Activated naive CD8-positive, alpha-beta T cell treated with anti-CD3 and anti-CD28 coated beads, Interleukin-2, amount 10 ng/mL, durations not matched to agents 7 days and 5 days (primary cell): ENCODE measurements at places on chromosomes 13 and 19.
A peak's percentile ranks its signal among the peaks of the same experiment; 100 is the strongest.

GRCh38 chr13:40564342-40565001 is 102.0 kb downstream of the FOXO1 start:
- no peaks in the 10 kb centered on the region for H3K27me3 ChIP-seq
- peaks cover 52% of the 10 kb centered on the region for H3K4me1 ChIP-seq
- H3K27ac ChIP-seq: no peak overlapping the region
- H3K36me3 ChIP-seq: peaks cover 23% of the 10 kb centered on the region
- DNase-seq: no peak

DNA sequence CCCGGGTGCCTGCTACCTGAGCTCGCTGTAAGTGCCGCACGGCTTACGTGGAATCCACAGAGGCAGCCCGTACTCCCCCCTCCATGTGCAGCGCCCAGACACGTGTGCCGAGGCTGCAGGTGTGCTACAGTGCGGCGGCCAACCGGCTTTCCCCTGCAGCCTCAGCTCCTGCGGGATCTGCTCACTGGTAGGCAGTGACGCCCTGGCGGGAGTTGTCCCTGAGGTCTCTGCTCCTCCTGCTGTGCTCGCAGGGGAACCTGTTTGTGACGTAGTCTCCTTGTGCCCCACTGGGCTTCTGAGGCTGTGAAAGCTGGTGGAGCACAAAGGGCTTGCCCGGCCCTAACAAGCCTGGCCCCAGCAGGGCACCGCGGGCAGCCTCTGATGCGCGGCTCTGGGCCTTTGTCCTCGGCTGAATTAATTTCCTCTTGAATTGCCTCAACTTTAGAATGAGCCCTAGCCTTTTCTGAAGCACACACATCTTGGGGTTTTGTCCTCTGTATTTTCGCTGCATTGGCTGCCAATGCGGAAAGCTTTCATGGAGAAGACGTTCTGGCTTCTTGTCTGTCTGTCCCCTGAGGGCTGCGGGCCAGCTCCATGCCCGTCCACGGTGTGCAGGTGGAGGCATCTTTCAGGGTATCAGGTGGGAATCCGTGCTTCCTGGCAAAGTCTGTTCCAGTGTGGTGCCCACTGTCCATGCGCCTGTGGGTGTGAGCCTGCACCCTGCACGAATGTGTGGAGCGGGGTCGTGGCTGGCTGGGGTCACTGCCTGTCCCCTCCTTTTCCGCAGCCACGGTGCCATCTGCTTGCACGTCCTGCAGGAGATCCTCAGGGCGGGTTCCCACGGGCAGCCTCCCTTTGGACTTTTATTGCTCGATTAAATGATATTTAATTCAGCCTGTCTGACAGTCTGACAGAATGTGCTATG is 77.3 kb upstream of the MCF2L start:
- H3K4me1 ChIP-seq: no peaks in the 10 kb centered on the region
- peaks cover 30% of the 10 kb centered on the region for H3K27me3 ChIP-seq

GRCh38 chr13:112756081-112756480 is 66.2 kb downstream of the ATP11A start:
- no peaks in the 10 kb centered on the region for H3K27me3 ChIP-seq
- no peak for DNase-seq

GRCh38 chr19:47239610-47240296 is 8.8 kb upstream of the BBC3 start:
- no peak overlapping the region for H3K27ac ChIP-seq
- H3K27me3 ChIP-seq: peaks cover 8% of the 10 kb centered on the region
- H3K4me3 ChIP-seq: peak overlapping the region; percentile 36
- peaks cover 19% of the 10 kb centered on the region for H3K4me1 ChIP-seq
- no peaks in the 10 kb centered on the region for H3K36me3 ChIP-seq

DNA sequence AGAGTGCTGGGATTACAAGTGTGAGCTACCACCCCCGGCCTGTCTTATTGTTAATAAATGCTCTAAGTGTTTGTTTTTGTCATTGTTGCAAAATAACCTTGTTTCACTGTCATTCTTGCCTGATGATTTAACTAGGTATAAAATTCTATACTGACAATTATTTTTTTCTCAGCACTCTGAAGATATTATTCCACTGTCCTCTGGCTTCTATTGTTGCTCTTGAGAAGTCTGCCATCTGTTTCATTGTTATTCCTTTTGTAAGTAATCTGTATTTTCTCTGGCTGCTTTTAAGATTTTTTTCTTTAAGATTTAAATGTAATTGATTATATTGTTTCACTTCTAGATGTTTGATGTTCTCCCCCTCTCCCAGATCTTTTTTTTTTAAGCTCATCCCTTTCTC is 17.6 kb downstream of the ZNF420 start:
- no peak overlapping the region for H3K4me3 ChIP-seq
- H3K27ac ChIP-seq: no peak overlapping the region
- H3K4me1 ChIP-seq: no peaks in the 10 kb centered on the region
- no peaks in the 10 kb centered on the region for H3K27me3 ChIP-seq
- peaks cover 87% of the 10 kb centered on the region for H3K36me3 ChIP-seq

DNA sequence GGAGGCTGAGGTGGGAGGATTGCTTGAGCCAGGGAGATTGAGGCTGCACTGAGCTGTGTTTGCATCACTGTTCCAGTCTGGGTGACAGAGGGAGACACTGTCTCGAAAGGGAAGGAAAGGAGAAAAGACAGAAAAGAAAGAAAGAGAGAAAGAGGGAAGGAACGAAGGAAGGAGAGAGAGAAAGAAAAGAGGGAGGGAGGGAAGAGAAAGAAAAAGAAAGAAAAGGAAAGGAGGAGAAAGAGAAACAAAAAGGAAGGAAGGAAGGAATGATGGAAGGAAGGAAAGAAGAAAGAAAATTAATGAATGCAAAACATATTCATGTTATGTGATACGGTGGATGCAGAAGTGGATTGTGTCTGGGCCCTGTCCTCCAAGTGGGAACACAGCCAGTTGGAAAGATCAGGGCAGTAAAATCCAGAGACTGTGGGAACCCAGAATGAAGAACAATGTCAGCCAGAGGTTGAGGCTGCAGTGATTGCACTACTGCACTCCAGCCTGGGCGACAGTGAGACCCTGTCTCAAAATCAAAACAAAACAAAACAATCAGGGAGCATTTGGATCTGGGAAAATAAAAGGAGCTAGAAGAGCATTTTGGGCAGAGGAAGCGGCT is 6.2 kb downstream of the PHLDB3 start:
- H3K4me1 ChIP-seq: peaks cover 8% of the 10 kb centered on the region
- H3K4me3 ChIP-seq: no peak overlapping the region
- no peaks in the 10 kb centered on the region for H3K27me3 ChIP-seq
- H3K36me3 ChIP-seq: peaks cover 9% of the 10 kb centered on the region
- H3K27ac ChIP-seq: no peak overlapping the region

- peak overlapping the region; percentile 96 for H3K27ac ChIP-seq
- H3K4me1 ChIP-seq: peaks cover 23% of the 10 kb centered on the region
- H3K36me3 ChIP-seq: peaks cover 7% of the 10 kb centered on the region
- peak overlapping the region; percentile 85 for H3K4me3 ChIP-seq
Measured at GRCh38 chr13:33541456-33541855, 255.9 kb upstream of the STARD13 start.

DNA sequence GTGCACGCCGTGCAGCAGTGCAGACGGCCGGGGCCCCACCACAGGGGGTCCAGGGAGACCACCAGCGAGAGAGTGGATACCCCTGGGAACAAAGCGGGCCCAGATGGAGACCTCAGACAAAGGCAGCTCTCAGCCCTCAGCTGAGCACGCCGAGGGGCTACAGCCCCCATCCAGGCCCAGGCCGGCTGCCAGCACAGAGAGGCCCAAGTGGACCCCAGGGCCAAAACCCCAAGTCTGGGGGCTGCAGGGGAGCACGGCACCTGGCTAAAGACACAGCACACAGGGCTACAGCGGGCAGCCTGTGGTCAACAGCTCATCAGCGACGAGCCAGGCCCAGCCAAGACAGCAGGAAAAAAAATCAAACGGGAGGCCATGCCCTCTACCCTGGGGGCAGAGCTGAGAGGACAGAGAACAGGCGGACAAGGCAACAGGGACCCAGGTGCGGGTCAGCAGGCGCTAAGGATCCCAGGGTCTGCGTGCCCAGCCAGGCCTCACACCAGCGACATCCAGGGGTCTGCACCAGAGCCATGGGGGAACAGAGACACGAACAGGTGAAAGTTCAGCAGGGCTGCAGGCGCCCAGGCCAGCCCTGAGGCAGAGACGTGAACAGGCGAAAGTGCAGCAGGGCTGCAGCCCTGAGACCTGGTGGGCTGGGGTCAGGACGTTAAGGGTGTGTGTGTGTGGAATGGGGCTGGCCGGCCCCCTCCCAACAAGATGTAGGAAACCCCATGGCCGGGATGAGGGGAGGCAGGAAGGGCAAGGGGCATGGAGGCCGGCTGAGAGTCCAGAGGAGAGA is 34.3 kb downstream of the RASA3 start:
- DNase-seq: peak; percentile 18
- no peaks in the 10 kb centered on the region for H3K27me3 ChIP-seq
- H3K4me3 ChIP-seq: no peak overlapping the region
- peaks cover 9% of the 10 kb centered on the region for H3K4me1 ChIP-seq
- H3K27ac ChIP-seq: peak overlapping the region; percentile 51
- H3K36me3 ChIP-seq: peaks cover 22% of the 10 kb centered on the region

GRCh38 chr19:58531034-58531840 is 11.6 kb upstream of the ZBTB45 start:
- peaks cover 2% of the 10 kb centered on the region for H3K27me3 ChIP-seq
- no peaks in the 10 kb centered on the region for H3K36me3 ChIP-seq

DNA sequence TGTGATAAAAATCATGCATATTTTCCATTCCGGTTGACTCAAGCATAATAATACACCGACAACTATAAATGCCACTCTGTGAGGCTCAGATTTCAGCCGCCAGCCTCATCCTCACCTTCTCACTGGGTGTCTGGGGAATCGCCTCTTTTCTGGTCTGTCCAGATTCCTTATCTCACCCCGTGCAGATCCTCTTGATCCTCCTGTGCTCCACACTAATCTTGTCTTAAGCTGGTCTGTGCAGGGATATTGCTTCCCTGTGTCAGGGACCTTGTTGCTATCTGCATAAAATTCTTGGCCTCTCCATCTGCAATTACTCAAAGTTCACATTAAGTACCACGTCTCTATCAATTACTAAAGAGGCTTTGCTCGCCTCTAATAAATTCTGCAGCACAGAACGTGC is 116.6 kb upstream of the SPACA7 start:
- DNase-seq: no peak
- peaks cover 4% of the 10 kb centered on the region for H3K27me3 ChIP-seq
- H3K4me3 ChIP-seq: no peak overlapping the region
- H3K36me3 ChIP-seq: no peaks in the 10 kb centered on the region

DNA sequence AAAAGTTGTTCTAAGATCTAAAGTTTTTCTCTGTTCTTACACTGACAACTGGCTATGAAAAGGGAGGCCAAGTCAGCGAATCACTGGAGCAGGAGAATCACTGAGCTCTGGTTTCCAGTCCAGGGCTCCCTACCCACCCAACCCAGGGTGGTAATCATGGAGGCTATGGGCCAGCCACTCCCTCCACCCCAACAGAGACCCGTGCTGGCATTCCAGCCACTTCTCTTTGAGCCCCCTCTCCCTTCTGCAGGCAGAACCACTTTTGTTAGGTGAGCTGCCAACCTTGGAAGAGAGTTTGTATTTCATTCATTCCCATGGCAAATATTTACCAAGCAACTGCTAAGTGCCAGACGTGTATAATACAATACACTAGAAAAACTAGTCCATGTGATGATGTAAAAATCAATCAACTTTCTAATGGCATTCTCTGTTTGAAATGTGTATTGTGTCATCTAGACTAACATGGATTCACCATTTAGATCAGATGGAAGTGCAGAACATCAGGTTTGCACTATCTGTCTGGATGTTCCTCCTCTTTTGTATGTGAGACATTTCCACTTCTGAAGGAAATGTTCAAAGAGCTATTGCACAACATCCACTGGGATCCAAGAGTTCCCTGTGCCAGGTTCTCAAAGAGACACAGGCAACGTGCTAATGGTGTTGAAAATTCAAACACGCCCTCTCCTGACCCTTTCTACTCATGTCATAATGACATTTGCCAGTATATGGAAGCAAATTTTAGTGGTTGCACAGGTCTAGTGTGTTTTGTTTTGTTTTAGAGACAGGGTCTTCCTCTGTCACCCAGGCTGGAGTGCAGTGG is 5.3 kb downstream of the MLNR start:
- H3K36me3 ChIP-seq: no peaks in the 10 kb centered on the region
- H3K27ac ChIP-seq: no peak overlapping the region
- H3K4me3 ChIP-seq: no peak overlapping the region
- H3K4me1 ChIP-seq: peaks cover 4% of the 10 kb centered on the region
- H3K27me3 ChIP-seq: peaks cover 53% of the 10 kb centered on the region

DNA sequence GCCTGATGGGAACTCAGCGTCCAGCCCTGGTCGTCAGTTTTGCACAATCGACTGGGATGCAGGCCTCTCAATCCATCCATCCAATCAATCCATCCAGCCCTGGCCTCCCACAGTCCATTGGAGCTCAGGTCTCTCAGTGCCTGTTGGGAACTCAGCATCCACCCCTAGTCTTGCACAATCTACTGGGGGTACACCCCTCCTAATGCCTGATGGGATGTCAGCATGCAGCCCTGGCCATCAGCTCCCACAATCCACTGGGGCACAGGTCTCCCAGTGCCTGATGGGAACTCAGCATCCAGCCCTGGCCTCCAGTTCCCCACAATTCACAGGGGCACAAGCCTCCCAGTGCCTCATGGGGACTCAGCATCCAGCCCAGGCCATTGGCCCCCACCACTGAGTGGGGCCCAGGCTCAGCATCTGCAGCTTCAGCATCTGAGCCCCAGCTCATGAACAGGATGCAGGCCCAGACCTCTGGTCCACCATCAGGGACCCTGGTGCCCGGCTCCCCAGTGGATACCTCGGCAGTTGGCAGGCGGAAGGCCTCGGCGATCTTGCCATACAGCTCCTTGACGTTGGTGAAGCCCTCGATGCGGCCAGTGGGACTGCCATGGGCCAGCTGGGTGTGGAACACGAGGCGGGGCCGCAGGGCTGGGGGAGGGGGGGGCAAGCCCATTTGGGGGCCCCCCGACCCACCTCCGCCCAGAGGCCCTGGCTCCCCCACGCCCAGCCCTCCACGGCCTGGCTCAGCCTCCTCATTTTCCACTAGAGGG is 7.2 kb upstream of the PTGER1 start:
- peaks cover 6% of the 10 kb centered on the region for H3K4me1 ChIP-seq
- no peaks in the 10 kb centered on the region for H3K27me3 ChIP-seq
- no peak overlapping the region for H3K27ac ChIP-seq
- no peak overlapping the region for H3K4me3 ChIP-seq

GRCh38 chr13:30268673-30269072 is 38.7 kb downstream of the KATNAL1 start:
- peaks cover 4% of the 10 kb centered on the region for H3K4me1 ChIP-seq
- no peak for DNase-seq
- H3K4me3 ChIP-seq: no peak overlapping the region
- H3K27ac ChIP-seq: no peak overlapping the region

GRCh38 chr19:49387936-49388372 is at the start of gene KASH5:
TSS of gene KASH5 (plus strand) at chr19:49388249. CDS start at chr19:49390884, 2,635 bp downstream.
- peak; percentile 87 for DNase-seq
- H3K4me3 ChIP-seq: peak within 1 kb of the TSS; percentile 39
- no peaks in the 10 kb centered on the region for H3K36me3 ChIP-seq
- peak within 1 kb of the TSS; percentile 75 for H3K27ac ChIP-seq
- peaks cover 17% of the 10 kb centered on the region for H3K27me3 ChIP-seq
